T-helper 17 cell (primary cell): ENCODE measurements at places on chromosomes 4 and X. TPM values are rescaled to one million over a fixed set of nuclear protein-coding genes. Genes with fewer than 3 reads are reported as not detected.

- DNase-seq: no peak
- no peaks in the 10 kb centered on the region for H3K27me3 ChIP-seq
- H3K27ac ChIP-seq: no peak overlapping the region
- H3K36me3 ChIP-seq: no peaks in the 10 kb centered on the region
Measured at GRCh38 chrX:111503485-111503993, 7.9 kb upstream of the SERTM2 start.

CNOT6L gene
- 142 TPM for total RNA-seq

MTMR1 gene
- 45.6 TPM for total RNA-seq

KIF4A gene
- 0.05 TPM for total RNA-seq

GRCh38 chr4:178881937-178882336 is 1439.7 kb upstream of the AGA start:
- H3K36me3 ChIP-seq: no peaks in the 10 kb centered on the region
- H3K27ac ChIP-seq: no peak overlapping the region
- H3K4me1 ChIP-seq: no peaks in the 10 kb centered on the region
- no peaks in the 10 kb centered on the region for H3K27me3 ChIP-seq
- DNase-seq: no peak

IL13RA2 gene
- not detected for total RNA-seq

LIMCH1 gene
- total RNA-seq: not detected

HSD17B13 gene
- total RNA-seq: not detected

TLR7 gene
- not detected for total RNA-seq

DNA sequence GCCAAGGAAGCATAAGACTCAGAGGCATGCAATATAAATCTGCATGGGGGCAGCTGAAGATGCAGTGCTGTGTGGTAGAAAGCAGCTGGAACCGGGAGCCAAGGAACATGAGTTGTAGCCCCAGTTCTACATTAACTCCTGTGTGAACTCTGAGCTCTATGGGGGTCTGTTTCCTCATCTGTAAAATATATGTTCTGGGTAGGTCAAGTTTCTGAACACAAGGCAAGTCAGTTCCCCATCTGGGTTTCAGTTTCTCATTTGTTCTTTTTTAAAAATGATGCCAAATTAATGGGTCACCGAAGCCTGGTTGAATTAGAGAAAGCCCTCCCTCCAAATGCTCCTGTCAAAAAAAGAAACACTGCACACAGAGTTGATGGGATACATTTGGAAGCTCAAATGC is 24.0 kb downstream of the UNC5C start:
- no peaks in the 10 kb centered on the region for H3K4me1 ChIP-seq
- peaks cover 5% of the 10 kb centered on the region for H3K27me3 ChIP-seq
- H3K36me3 ChIP-seq: no peaks in the 10 kb centered on the region
- no peak overlapping the region for H3K27ac ChIP-seq

DNA sequence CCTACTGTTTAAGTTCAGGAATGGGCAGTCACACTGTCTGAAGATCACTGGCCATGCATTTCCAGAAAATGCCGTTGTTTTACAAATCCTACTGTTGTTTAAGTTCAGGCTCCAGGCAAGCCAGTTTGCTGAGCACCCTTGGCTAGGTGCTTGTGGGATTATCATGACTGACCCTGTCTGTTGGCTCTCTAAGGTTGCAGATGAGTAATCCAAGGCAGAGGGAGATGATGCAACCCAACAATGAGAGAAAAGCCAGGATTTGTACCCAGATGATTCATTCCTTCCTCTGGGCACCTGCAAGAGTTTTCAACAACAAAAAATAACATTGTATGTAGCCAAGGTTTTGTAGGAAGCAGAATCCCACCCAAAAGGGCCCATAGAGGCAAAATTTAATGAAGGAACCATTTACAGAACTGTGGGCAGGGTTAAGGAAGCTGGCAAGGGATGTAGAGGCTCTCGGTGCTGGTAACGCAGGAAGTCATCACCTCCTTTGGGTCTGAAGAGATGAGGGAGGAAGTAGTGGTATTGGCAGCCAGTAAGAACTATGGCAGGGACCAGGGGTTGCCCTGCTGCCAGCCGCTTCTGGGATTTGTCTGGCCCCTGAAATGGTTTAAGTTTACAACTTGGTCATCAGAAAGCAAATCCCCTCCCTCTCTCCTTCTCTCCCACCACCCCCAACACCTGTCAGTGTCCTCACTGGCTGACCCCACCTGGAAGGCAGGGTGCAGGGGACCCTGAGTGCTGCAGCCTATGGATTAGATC is 54.8 kb downstream of the MSX1 start:
- H3K4me1 ChIP-seq: no peaks in the 10 kb centered on the region
- no peak overlapping the region for H3K4me3 ChIP-seq
- H3K27me3 ChIP-seq: peaks cover 7% of the 10 kb centered on the region
- no peaks in the 10 kb centered on the region for H3K36me3 ChIP-seq
- H3K27ac ChIP-seq: no peak overlapping the region

DNA sequence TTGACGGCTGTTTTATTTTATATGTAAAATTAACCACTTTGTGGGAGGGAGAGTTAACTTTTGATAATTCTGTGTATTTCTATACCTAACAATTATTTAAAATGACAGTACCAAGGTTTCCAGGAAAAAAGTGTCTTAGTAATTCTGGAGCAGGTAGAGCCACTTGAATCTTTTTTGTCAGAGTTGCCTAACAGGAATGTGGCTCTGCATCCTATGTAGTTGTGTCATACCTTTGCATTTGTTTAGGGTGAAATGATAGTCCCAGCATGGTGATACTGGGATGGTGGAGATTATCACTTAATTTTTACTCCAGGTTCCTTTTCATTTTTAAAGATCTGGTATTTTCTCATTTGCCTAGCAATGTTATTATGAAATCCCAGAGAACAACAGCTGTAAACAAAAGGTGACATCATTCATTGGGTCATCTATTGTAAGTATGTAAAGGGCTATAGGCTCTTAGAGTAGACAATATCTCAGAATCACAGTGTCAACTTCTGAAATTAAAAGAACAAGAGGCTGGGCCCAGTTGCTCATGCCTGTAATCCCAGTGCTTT is 9.6 kb downstream of the SGMS2 start:
- no peak overlapping the region for H3K4me3 ChIP-seq
- H3K27me3 ChIP-seq: peaks cover 11% of the 10 kb centered on the region
- no peaks in the 10 kb centered on the region for H3K4me1 ChIP-seq

- H3K27ac ChIP-seq: no peak overlapping the region
- peaks cover 4% of the 10 kb centered on the region for H3K36me3 ChIP-seq
- H3K4me1 ChIP-seq: no peaks in the 10 kb centered on the region
- H3K27me3 ChIP-seq: peaks cover 14% of the 10 kb centered on the region
- H3K4me3 ChIP-seq: no peak overlapping the region
- DNase-seq: no peak
Measured at GRCh38 chr4:6480534-6481088, 8.2 kb upstream of the PPP2R2C start.

DNA sequence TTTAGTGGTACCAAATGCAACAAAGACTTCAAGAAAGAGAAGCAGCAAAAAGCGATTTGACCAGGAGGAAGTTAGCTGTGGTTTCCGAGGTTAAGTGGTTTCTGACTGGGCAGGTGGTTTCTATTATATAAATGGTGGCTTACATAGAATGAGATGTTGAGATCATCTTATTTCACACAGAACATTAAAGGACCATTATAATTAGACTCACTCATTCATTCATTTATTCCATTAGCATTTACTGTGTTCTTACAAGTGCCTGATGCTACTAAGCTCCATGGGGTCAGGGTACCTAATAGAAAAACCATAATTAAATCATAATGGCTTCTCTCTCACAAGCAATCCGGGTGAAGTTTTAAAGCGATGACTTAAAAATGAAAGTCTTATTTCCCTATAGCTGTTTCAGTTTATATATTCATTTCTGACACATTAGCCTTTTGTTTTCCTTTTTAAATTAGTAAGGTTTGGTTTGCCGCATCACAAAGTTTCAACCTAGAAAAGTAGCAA is 10.6 kb downstream of the TSPAN6 start:
- H3K36me3 ChIP-seq: no peaks in the 10 kb centered on the region
- H3K4me3 ChIP-seq: peak overlapping the region; percentile 65
- DNase-seq: no peak

NLRP2B gene
- not detected for total RNA-seq

DNA sequence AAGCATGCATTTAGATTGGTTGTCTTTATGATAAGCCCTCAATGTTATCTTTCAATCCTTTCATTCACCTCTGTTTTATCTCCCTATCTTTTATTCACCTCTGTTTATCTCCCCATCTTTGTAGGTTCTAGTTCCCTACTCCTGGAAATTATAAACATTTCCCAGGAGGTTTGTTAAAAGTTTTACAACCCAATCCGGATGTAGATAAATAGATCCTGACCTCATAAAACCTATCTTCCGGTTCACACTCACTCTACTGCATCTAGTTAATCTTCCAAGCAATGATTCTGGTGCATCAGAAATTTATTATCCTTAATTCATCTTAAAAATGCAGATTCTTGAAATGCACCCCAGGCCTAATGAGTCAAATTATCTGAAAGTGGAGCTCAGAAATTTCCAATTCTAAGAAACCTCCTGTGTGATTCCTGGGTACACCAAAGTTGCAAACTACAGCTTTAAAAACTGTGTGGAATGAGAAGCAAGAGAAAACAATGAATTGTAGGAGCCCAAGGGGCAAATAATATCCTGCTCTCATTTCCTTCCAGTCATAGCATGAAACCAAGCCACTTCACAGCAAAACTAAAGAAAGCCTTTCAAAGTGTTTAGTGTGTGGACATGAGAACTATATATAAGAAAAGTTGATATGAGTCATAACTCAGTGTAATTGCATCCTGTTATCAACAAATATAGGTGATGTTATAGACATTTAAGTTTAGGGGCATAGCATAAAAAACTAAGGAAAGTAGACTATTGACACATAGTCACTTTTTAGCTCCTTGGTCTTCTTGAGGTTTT is 51.1 kb upstream of the UGT8 start:
- no peaks in the 10 kb centered on the region for H3K27me3 ChIP-seq
- no peaks in the 10 kb centered on the region for H3K4me1 ChIP-seq
- no peak overlapping the region for H3K27ac ChIP-seq
- no peaks in the 10 kb centered on the region for H3K36me3 ChIP-seq

MAGEA2B gene
- not detected for total RNA-seq

DNA sequence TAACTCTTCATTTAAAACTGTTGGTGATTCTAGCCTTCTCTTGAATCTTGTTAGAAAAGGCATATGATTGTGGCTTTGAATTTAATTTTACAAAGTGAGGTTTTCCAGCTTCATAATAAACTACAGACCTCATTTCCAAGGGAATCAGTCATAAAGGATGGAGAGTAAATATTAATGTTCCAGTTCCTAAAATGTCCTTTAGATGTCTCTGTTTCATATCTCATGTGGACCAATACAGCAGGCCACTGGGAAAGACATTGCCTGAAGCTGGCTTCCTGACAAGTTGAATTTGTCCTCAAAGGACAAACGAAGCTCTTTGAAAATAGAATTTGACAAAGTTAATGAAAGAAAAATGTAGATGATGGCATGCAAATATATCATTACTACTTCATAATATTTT is 125.4 kb downstream of the ZNF330 start:
- DNase-seq: no peak
- no peaks in the 10 kb centered on the region for H3K4me1 ChIP-seq
- peaks cover 2% of the 10 kb centered on the region for H3K36me3 ChIP-seq
- no peak overlapping the region for H3K4me3 ChIP-seq

- H3K4me3 ChIP-seq: no peak overlapping the region
- no peaks in the 10 kb centered on the region for H3K27me3 ChIP-seq
- no peaks in the 10 kb centered on the region for H3K36me3 ChIP-seq
- DNase-seq: no peak
- H3K27ac ChIP-seq: no peak overlapping the region
Measured at GRCh38 chrX:68570598-68570997, 71.7 kb downstream of the YIPF6 start.

GRCh38 chr4:110924761-110925160 is 301.9 kb upstream of the PITX2 start:
- H3K27ac ChIP-seq: no peak overlapping the region
- H3K4me3 ChIP-seq: no peak overlapping the region

DNA sequence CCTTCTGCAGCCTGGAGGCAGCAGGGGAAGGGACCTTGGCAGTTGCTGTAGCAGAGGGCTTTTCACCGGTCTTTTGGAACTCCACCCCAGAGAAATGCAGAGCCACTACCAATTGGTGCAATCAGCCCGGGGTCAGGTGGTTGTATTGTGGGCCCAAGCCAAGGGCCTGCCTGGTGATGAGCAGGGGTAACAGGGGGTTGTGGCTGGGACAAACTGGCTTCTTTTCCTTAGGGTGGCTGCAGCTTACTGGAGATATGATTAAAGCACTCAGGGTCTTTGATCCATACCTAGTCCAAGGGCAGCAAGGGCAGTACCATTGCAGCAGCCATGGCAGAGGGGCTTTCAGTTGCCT is 28.1 kb downstream of the ENPEP start:
- H3K4me1 ChIP-seq: peaks cover 2% of the 10 kb centered on the region
- no peak for DNase-seq
- H3K4me3 ChIP-seq: peak overlapping the region; percentile 22
- H3K36me3 ChIP-seq: no peaks in the 10 kb centered on the region
- peaks cover 28% of the 10 kb centered on the region for H3K27me3 ChIP-seq
- H3K27ac ChIP-seq: no peak overlapping the region

DNA sequence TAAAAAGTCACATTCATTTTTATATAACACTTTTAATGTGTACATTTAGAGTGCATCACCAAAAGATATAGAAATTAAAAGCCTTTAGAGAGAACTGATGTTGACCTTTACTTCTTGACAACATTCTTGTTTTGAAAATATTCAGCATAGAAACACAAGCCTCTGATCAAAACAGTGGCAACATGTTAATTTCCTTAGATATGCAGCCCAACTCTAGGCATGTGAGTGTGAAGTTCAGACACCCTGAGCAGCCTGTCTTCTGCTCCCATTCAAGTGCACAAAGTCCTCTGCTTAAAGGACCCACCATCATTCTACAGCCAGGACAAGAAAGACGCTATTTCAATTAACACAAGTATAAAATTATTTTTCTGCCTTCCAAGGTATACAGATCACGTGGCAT is 60.0 kb downstream of the PPP3CA start:
- H3K4me1 ChIP-seq: peaks cover 37% of the 10 kb centered on the region
- H3K4me3 ChIP-seq: peak overlapping the region; percentile 56
- no peaks in the 10 kb centered on the region for H3K27me3 ChIP-seq
- DNase-seq: no peak
- peak overlapping the region; percentile 90 for H3K27ac ChIP-seq

DNA sequence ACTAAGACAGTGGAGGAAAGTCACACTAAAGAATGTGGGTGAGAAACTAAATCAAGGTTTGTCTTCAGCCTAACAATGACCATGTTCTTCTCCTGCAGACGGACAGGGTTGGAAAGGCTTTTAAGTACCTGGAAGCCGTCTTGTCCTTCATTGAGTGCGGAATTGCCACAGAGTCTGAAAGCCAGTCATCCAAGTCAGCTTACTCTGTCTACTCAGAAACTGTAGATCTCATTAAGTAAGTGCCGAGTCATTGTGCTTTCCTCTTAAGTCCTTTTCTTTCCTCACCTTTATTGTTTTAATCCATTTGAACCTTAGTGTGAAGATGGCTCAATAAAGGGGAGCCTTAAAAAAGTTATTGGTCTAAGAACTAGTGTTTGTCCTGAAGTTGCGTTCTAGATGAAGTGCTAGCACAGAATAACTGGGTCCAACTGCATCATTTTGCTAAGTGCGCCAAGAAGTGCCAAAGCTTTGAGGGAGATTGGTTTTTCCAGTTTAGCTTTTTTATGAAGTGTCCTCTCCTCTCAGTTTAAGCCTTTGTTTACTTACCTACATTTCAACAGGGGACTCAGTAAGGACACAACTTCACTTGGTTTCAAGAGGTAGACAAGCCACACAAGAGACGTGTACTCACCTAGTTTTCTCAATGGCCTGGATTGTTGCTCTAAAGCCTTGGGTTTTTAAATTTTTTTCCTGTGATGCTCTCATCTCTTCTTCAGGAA is 89.3 kb downstream of the KLHL8 start:
- no peak overlapping the region for H3K27ac ChIP-seq
- DNase-seq: no peak
- peaks cover 13% of the 10 kb centered on the region for H3K4me1 ChIP-seq
- H3K4me3 ChIP-seq: no peak overlapping the region
- peaks cover 19% of the 10 kb centered on the region for H3K36me3 ChIP-seq
